ENCODE measurements at places on chromosomes 6 and 20.

GRCh38 chr6:169575365-169575764 lies 126.5 kb downstream of the WDR27 start:
- no peak for DNase-seq

- no peak for DNase-seq
Measured at GRCh38 chr20:53706008-53706465, 112.4 kb upstream of the ZNF217 start.

DNA sequence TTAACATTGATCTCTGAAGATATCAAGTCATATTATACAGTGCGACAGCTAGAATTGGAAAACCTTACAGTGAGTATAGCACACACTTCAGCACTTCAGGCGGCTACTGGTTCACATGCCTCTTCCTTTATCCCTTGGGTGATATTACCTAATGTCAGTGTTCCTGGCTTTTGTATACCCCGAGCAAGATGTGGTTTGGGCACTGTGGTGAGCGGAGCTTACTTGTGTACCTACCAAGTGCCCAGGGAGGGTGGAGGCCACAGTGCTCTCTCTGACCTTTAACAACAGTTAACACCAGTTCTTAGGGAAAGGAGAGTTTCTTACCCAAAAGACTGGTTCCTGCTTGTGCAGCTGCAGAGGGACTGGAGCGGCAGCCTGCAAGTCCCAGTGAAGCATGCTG lies 64.4 kb downstream of the PTPN1 start:
- DNase-seq, result no peak

DNA sequence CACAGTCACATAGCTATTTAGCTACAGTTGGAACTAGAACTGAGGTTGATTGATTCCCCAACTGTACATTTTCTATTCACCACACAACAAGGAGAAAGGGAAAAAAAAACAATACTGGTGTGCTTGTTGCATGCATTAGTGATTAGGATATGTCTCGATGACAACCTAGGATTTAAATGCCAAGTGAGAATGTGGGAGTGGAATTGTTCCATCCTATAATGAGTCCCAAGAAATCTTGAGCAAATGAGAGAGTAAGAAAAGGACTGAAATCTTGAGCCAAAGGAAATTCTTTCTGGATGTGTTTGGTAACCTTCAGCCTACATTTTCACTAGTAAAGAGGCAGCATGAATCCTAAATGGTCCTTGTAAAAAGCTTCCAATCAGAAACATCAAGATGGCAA lies 232.7 kb downstream of the HIVEP2 start:
- DNase-seq, result no peak

- DNase-seq, result no peak
Measured at GRCh38 chr6:121932076-121932991, 467.1 kb upstream of the HSF2 start.

DNA sequence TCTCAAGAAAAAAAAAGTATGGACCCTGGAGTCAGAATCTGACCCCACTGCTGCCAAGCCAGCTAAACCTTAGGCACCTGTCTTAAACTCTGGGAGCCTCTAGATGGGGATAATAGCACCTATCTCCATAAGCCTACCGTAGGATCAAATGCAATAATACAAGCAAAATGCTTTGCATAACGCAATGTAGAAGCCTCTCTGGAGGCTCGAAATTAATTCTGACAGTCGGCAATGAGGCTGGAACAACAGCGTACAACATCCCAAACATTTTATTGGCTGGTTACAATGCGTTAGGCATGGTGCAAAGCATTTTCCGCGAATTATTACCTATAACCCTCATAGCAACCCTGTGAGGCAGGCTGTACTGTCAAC lies 521 bp downstream of the CDK5RAP1 start:
- no peak for DNase-seq

Data from NCI-H2081 (cell line).